ENCODE measurements at places on chromosomes 5 and 9. TPM values are rescaled to one million over a fixed set of nuclear protein-coding genes. Genes with fewer than 3 reads are reported as not detected.

The JAKMIP2 gene
- 7.5 TPM for total RNA-seq

The SPAAR gene
- total RNA-seq: 13.5 TPM

The SLC27A6 gene
- not detected for total RNA-seq

The LRRC19 gene
- total RNA-seq: 0.64 TPM

The LCN9 gene
- total RNA-seq: not detected

The IDNK gene
- total RNA-seq: 6.2 TPM

The BTNL8 gene
- 4.5 TPM for total RNA-seq

The RELL2 gene
- 6.1 TPM for total RNA-seq

The TAS2R1 gene
- total RNA-seq: not detected

The PAPPA gene
- 2.9 TPM for total RNA-seq

The NEUROG1 gene
- not detected for total RNA-seq

The PFN3 gene
- not detected for total RNA-seq

The ALDOB gene
- not detected for total RNA-seq

The FOXD4L4 gene
- total RNA-seq: 0.23 TPM

The ZNF79 gene
- 8.3 TPM for total RNA-seq

The MEF2C gene
- 51.4 TPM for total RNA-seq

The DDX4 gene
- not detected for total RNA-seq

The EXOSC2 gene
- total RNA-seq: 23.0 TPM

The CDKN2B-AS1 gene
- 2.3 TPM for total RNA-seq
